GM23338 (cell line): ENCODE measurements at places on chromosomes 3 and 15. TPM values are rescaled to one million over a fixed set of nuclear protein-coding genes. Genes with fewer than 3 reads are reported as not detected.

Gene ZDHHC23
- total RNA-seq = 14.5 and 14.8 TPM in 2 replicates

Gene CCDC54
- not detected in 2 replicates for total RNA-seq

Gene TRH
- 0.28 TPM in 1 of 2 replicates, not detected in the other for total RNA-seq

Gene PLSCR5
- total RNA-seq = not detected in 2 replicates

Gene HGD
- total RNA-seq = not detected in 2 replicates

Gene POC1A
- 26.7 and 33.0 TPM in 2 replicates for total RNA-seq

Gene COL7A1
- total RNA-seq = 5.2 and 7.9 TPM in 2 replicates

Gene KPNA1
- total RNA-seq = 30.1 and 38.4 TPM in 2 replicates

Gene ROBO1
- total RNA-seq = 63.8 and 78.3 TPM in 2 replicates

DNA sequence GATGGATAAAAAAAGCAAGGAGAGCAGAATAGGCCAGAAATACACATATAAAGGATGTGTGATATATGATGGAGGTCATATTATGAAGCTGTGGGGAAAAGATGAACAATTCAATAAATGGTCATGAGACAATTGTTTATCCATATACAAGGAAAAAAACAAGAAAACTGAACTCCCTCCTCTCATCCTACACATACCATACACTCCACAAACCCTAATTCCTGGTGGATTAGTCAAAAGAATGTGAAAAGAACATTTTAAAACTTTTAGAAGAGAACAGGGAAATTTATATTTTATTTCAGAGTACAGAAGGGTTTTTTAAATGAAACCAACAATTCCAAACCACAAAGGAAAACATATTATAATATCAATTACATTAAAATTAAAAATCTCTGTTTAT is 34.5 kb upstream of the NR2E3 start:
- H3K27ac ChIP-seq = no peak overlapping the region
- no peaks in the 10 kb centered on the region for H3K36me3 ChIP-seq
- no peak for DNase-seq
- H3K27me3 ChIP-seq = no peaks in the 10 kb centered on the region
- H3K4me3 ChIP-seq = no peak overlapping the region

GRCh38 chr3:9351709-9352126 is 11.1 kb upstream of the THUMPD3 start:
- peak; percentile 96 for DNase-seq
- H3K27ac ChIP-seq = peak overlapping the region; percentile 85
- no peaks in the 10 kb centered on the region for H3K27me3 ChIP-seq
- peaks cover 25% of the 10 kb centered on the region for H3K4me1 ChIP-seq

DNA sequence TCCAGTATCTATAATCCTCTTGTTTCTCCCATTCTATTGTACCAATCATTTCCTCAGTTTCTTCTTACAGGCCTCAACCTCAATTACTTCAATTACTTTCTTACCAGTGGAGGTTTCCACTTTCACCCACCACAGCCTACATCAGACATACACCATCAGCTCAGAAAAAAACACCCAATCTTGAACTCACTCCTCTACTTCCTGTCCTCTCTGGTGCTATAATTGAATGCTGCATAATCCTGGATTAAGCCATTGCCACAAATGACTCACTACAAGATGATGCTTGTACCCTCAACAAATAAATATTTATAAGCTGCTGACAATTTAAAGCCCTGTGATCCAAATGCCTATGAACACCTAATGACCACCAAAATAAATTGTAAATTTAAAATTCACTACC is 18.5 kb downstream of the RYK start:
- no peaks in the 10 kb centered on the region for H3K36me3 ChIP-seq
- H3K27ac ChIP-seq = no peak overlapping the region
- no peak for DNase-seq
- no peak overlapping the region for H3K4me3 ChIP-seq

- peak overlapping the region; percentile 67 for H3K27ac ChIP-seq
- no peaks in the 10 kb centered on the region for H3K36me3 ChIP-seq
- DNase-seq = peak; percentile 61
- no peaks in the 10 kb centered on the region for H3K27me3 ChIP-seq
Observed at GRCh38 chr15:66369773-66370651, 13.5 kb upstream of the TIPIN start.

DNA sequence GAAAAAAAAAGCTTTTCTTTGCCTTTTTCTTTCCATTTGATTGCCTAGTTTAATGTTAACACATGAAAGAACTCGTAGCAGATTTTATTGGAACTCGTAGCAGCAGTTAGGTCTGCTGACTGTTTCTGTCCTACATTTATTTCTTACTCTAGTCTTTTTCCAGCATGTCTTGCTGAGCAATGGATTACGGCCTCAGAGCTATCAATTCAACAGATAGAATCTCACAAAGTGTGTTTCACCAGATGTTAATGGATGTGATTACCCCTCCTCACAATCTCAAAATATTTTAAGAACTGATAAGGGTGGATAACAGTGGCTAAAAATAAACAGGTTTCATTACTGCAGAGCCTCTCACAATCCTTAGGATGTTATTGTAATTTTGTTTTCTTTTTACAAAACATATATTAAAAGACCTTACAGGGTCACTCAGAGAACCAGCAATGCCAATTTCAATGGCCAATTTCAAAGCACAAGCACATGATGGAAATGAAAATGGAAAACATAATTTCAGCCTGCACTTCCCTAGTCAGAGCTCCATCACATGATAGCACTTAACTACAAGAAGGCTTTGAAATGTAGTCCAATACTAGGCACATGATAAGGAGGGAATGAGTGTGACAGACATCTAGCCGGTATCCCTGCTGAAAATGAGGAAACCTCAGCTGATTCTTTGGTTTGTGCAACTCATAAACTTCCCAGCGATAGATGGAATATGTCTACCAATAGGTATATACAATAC is 838.1 kb upstream of the SEMA6D start:
- H3K27me3 ChIP-seq = no peaks in the 10 kb centered on the region
- H3K36me3 ChIP-seq = no peaks in the 10 kb centered on the region
- H3K4me1 ChIP-seq = no peaks in the 10 kb centered on the region
- no peak overlapping the region for H3K4me3 ChIP-seq
- DNase-seq = no peak

DNA sequence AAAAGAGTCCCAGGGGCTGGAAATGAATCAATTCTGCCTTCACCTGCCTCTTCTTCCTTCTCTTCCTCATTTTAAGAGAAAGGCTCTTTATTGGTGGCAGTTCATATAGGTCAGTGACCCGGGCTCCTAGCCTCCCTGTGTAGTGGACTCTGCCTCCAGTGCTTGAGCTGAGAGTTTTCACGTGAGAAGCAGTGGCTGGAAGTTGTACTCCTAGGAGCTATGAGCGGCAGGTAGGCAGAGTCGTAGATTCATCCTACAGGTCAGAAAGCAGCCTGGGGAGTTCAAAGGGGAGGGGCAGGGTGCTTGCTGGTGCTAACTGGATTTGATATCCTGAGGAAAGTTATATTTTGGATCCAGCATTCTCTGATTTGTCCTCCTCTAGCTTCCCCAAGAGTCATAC is 101.1 kb downstream of the RPLP1 start:
- H3K4me3 ChIP-seq = no peak overlapping the region
- H3K27me3 ChIP-seq = no peaks in the 10 kb centered on the region
- no peaks in the 10 kb centered on the region for H3K36me3 ChIP-seq
- peaks cover 16% of the 10 kb centered on the region for H3K4me1 ChIP-seq
- no peak overlapping the region for H3K27ac ChIP-seq

DNA sequence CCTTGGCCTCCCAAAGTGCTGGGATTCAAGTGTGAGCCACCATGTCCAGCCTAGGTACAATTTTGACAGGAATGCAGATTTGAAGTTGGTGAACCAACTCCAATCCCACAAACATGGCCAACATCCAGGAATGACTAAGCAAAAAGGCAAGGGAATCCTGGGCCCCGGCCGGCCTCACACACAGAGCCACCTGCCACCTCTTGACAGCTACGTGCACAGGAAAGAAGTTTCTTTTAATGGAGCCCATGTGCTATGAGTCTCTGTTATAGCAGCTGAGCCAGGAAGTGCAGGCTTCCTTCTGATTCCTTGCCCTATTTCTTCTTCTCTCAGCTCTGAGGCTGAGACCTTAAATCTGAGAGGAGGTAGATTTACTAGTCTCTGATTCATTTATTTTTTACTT is 8.8 kb downstream of the TMEM40 start:
- H3K36me3 ChIP-seq = no peaks in the 10 kb centered on the region
- no peak for DNase-seq
- H3K27ac ChIP-seq = no peak overlapping the region
- H3K4me3 ChIP-seq = no peak overlapping the region
- no peaks in the 10 kb centered on the region for H3K27me3 ChIP-seq
- no peaks in the 10 kb centered on the region for H3K4me1 ChIP-seq

- no peaks in the 10 kb centered on the region for H3K27me3 ChIP-seq
- H3K27ac ChIP-seq = no peak overlapping the region
- DNase-seq = no peak
- no peaks in the 10 kb centered on the region for H3K36me3 ChIP-seq
- H3K4me3 ChIP-seq = no peak overlapping the region
Observed at GRCh38 chr15:62928242-62928999, 114.1 kb upstream of the TPM1 start.
